ENCODE measurements at places on chromosomes 1 and 21.
A peak's percentile ranks its signal among the peaks of the same experiment; 100 is the strongest.

DNA sequence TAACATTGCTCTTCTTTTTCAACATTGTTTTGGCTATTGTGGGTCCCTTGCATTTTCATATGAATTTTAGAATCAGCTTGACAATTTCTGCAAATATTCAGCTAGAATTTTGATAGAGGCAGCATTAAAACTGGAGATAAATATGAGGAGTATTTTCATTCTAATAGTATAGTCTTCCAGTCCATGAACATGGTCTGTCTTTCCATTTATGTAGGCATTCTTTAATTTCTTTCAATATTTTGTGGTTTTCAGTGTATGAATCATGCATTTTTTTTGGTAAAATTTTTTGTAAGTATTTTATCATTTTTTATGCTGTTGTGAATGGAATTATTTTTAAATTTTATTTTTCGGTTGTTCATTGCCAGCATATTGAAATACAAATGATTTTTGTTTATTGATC lies 97.2 kb downstream of the DNAH14 start:
- DNase-seq: no peak

DNA sequence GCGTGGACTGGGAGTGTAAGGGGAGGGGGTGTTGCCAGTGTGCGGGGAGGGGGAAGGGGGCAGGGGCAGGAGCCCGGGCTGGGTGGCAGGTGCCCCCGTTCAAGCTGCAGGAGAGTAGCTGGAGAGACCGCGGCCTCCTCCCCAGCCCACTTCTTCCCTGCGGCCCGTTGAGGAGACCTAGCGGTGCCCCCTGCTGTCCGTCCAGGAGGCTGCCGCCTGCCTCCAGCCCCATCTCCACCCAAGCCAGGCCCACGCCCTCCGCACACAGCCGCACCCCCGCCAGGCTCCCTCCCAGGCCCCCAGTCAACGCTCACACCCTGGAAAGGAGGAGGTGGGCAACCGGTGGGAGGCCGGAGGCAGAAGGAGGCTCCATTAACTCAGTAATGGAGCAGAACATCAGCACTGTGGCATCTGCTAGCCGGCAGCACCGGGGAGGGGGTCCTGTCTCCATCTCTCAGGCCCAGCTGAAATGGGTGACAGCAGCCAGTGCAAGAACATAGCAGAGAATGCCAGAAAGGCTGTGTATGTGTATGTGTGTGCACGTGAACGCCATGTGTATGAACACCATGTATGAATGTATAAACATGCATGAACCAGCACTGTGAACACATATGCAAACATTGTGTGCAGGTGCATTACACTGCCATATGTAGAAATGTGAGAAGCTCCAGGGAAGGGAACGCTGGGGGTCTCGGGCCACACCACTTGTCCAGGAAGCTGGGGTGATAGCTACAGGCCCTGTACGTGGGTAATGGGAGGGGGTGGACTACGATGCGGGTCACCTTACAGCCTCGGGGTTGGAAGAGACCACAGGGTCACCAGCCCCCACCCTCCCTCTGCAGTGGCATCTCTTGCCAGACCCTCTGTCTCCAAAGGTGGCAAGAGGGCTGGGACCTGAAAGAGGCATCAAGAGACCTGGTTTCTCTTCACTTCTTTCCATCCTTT lies 84.6 kb downstream of the SYT2 start:
- DNase-seq: peak; percentile 84

GRCh38 chr1:78650114-78650660 lies 556 bp downstream of the IFI44 start:
- DNase-seq: no peak

GRCh38 chr1:116226017-116226416 lies 114.8 kb downstream of the MAB21L3 start:
- DNase-seq: no peak

DNA sequence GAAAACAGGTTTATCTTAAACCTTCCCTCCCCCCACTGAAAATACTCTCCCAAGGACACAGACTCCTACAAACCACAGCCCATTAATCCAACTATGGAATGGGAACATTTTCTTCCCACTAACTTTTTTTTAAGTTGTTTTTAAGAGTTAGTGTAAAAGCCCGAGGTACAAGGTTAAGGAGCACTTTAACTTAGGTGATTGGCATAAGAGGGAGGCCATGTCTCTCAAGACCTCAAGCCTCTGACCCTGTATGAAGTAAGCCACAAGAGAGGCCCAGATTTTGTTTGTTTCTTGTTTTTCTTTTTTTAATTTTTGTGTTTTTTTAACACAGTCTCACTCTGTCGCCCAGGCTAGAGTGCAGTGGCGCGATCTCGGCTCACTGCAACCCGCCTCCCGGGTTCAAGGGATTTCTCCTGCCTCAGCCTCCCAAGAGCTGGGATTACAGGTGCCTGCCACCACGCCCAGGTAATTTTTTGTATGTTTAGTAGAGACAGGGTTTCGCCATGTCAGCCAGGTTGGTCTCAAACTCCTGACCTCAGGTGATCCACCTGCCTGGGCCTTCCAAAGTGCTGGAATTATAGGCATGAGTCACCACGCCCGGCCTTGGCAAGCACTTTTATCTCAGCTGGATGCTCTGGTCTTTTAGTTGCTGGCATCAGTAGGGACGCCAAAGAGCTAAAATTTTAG lies 14.4 kb downstream of the ARMH1 start:
- no peak for DNase-seq

GRCh38 chr21:45709173-45709572 lies 65.6 kb downstream of the PCBP3 start:
- no peak for DNase-seq

DNA sequence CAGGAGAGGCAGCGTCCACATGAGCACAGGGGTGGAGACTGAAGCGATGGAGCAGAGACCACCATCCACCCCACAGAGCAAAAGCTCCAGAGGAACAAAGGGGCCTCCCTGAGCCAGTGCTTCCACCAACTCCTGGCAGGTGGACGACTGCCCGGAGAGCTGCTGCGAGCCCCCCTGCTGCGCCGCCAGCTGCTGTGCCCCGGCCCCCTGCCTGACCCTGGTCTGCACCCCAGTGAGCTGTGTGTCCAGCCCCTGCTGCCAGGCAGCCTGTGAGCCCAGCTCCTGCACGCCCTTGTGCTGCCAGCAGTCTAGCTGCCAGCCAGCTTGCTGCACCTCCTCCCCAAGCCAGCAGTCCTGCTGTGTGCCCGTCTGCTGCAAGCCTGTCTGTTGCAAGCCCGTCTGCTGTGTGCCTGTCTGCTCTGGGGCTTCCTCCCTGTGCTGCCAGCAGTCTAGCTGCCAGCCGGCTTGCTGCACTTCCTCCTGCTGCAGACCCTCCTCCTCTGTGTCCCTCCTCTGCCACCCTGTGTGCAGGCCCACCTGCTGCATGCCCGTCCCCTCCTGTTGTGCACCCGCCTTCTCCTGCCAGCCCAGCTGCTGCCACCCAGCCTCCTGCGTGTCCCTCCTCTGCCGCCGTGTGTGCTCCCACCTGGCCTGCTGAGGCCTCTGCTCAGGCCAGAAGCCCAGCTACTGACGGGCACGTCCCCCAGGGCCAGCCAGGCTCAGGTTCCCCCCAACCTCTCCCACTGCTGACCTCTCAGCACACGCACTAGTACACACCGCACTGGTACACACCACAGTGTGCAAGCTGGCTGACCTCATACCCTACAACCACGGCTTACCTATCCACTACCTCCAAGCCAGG lies 5.4 kb downstream of the KRTAP10-12 start:
- no peak for DNase-seq

- DNase-seq: no peak
These were observed 34.2 kb upstream of the ATP5PO start for GRCh38 chr21:33949516-33950430.

DNA sequence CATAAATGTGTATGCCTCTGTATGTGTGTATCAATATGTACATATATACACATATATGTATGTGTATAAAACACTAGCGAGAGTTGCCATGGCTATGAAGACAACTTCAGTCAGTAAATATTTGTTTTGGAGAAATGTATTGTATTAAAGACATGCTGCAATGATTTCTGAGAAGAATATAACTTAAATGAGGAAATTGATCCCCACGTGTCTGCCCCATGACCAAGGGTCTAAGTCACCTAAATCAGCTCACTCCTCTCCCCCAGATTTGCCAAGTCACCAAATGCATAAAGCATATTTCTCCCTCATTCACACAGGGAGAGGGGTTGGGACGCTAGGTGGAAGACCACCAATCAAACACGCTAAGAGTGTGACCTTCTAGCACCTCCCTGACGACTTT lies 58.3 kb upstream of the LYST start:
- DNase-seq: no peak

GRCh38 chr1:45566722-45567121 lies 16.1 kb downstream of the AKR1A1 start:
- DNase-seq: no peak

GRCh38 chr1:234735476-234735875 lies 125.5 kb upstream of the IRF2BP2 start:
- DNase-seq: no peak

DNA sequence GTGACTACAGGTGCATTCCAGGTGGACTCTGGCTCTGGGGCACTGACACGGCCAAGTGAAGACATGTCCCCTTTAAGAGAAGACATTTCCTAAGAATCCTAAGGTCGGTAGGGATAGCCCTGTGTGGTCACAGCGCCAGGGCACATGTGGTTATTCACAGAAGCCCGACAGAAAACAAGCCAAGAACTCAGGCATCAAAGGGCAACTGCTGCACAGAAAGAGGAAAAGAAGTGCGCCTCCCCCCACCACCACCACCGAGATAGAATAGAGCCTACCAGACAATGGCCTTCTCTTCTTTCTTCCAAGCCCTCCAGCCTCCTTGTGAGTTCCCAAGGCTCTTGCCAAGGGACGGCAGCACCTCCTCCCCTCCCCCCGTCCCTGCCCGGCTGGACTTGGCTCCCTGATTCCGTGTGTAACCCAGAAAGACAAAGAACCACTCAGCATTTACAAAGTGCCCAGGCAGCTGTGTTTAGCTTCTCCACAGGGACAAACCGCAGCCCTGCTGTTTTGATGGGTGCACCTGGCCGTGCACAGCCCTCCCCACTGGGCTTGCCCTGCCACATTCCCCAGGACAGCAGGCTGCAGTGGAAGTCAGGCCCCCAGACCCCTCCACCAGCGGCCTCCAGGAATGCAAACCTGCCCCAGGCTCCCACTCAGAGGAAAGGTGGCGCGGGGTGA lies 30.2 kb downstream of the TMPRSS2 start:
- peak; percentile 61 for DNase-seq

DNA sequence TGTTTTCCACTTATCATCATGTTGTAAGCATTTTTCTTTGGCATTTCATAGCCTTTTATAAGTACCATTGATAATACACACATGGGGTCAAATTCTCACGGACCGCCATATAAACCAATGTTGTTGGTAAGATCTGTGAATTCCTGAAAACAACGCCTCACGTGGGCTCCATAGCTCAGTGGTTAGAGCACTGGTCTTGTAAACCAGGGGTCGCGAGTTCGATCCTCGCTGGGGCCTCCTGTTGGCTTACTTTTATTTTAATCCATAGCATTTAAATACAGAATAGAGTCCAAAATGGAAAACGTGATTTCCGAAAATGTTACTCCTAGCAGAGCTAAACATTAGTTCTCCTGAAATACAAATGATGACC lies 83.1 kb downstream of the HHIPL2 start:
- peak; percentile 65 for DNase-seq

GRCh38 chr1:67840449-67840848 lies 7.2 kb upstream of the GNG12 start:
- no peak for DNase-seq

GRCh38 chr21:23633447-23633940 lies 1973.8 kb downstream of the MRPL39 start:
- DNase-seq: no peak

- no peak for DNase-seq
These were observed at the start of gene GBP2 for GRCh38 chr1:89125913-89126580. Gene GBP2, minus strand, starts transcription at chr1:89126114. Its CDS starts 4,148 bp downstream, at chr1:89121966.

DNA sequence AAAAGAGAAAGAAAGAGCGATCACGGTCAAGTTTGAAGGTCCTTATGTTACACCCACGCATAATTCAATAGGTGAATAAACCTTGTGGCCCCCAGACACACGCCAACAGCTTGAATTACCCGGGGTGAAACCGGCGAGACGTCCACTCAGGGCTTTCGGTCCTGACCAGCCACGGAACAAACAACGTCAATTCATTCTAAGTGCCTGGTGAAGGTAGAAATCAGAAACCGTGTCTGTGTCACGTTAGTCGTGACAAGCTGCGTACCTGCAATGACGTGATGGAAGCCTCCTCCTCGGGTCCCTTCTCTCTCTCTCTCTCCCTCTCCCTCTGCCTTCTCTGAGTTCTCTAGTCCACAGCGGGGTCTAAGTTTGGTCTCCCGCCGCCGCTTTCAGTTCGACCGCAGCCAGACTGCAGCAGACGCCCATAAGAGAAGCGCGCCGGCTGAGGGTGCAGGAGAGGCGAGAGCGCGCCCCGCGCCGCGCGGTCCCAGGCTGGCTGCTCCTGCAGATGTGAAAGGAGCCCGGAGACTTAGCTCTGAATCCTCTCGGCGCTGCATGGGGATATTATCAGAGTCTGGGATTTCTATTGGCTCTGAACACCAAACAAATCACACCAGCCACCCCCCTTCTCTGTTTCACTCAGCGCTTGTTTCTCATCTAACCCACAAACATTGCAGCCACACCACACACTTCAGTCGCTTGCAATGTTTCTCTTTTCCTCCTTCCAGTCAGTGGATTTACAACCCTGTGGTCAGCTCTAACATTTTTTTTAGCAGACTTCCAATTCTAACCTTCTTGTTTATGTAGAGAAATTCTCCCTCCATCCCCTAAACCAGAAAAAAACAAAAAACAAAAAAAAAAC lies at the start of gene GREM2:
TSS of gene GREM2 (minus strand) at position 537 of the 862 bp plus-strand sequence. CDS start 118,680 bp downstream, outside the sequence.
- DNase-seq: peak; percentile 67

DNA sequence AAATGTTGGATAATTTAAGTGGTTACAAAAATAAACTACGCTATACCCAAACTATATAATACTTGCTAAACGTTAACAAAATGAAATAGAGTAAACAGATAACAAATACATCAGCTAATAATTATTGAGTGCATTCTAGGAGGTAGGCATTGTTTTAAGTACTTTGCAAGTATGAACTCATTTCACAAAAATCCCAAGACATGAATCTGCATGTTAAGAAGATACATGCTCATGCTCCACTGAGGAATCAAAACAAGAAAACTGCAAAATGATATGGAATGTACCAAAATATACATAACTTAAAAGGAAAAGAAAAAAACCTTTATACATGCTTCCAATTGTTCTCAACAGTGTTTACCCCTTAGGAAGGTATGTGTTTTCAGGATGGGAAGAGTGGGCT lies 2.5 kb downstream of the FRRS1 start:
- no peak for DNase-seq

- no peak for DNase-seq
These were observed 55.5 kb upstream of the TRAPPC10 start for GRCh38 chr21:43956670-43957035.

DNA sequence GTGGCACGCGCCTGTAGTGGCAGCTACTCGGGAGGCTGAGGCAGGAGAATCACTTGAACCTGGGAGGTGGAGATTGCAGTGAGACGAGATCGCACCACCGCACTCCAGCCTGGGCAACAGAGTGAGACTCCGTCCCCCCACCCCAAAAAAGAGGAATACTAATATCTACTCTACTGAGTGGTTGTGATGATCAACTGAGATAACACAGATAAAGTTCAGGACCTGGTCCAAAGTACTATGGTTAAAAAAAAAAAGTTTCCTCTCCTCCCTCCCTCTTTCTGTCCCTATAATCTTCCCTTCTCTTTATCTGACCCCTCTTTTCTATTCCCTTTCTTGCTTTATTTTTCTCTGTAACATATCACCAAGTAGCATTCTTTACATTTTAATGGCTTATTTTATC lies 4.0 kb upstream of the RORC start:
- DNase-seq: no peak

- DNase-seq: no peak
These were observed 870.1 kb downstream of the BRINP3 start for GRCh38 chr1:189607477-189608096.

GRCh38 chr1:22741118-22741517 lies 30.5 kb downstream of the EPHB2 start:
- no peak for DNase-seq

All from WTC11 (cell line).